ENCODE measurements at places on chromosomes 1 and 21.

DNA sequence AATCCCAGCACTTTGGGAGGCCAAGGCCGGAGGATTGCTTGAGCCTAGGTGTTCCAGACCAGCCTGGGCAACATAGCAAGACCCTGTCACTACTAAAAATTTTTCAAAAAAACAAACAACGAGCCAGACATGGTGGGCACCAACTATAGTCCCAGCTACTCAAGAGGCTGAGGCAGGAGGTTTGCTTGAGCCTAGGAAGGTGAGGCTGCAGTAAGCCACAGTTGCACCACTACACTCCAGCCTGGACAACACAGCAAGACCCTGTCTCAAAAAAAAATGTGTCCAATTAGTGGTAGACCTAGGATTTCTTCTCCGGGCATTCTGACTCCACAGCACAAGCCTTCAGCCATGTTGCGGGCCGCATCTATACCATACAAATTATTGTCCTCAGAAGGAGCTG is 6.7 kb upstream of the IGSF8 start:
- DNase-seq = no peak

GRCh38 chr1:80427881-80428280 is 1372.9 kb upstream of the ADGRL2 start:
- DNase-seq = no peak

DNA sequence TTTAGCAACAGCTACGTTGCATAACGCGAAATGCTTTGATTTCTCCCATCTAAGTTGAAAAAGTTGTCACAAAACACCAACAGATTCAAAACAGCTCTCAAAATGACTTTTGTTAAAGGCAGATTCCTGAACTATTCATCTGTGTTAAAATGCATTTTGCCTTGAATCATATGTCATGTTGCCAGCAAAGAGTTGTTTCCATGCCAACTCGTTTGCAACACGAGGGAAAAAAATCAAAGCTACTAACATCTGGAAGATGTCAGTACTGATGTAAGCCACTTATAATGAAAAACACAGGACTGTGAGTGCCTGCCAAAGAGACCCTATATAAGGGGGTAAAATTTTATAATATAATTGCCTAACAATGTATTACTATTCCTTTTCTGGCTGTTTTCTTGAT is 182.7 kb upstream of the PTBP2 start:
- no peak for DNase-seq

DNA sequence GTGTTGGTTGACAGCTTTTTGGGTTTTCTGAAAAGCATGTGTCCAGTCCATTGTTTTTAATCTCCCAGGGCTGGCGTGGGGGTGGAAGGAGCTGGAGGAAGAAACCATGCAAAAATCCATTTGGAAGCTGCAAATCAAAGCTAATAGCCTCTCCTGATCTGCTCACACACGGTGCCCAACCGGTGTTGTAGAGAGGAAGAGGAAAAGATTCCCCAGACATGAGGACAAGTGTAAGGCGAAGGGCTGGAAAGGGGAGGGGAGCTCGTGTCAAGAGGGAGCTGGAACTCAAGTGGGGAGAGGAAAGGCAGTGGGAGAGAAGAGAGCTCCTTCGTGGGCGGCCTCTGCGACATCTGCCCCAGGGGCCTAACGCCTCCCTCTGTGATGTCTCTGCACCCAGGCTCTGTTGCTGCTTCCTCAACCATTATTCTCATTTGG is 112.3 kb upstream of the IRF2BP2 start:
- DNase-seq = no peak

All from activated CD4-positive, alpha-beta T cell treated with anti-CD3 and anti-CD28 coated beads, Interleukin-2, amount 50 U/mL, for 24 hours (primary cell).